Hepatocyte (in vitro differentiated cells): ENCODE measurements at places on chromosomes 1 and 21. TPM values are rescaled to one million over a fixed set of nuclear protein-coding genes. Genes with fewer than 3 reads are reported as not detected.

Gene FAM72B
- 1.7 and 3.1 TPM in 2 replicates for polyA plus RNA-seq

Gene S100A6
- 657 and 701 TPM in 2 replicates for polyA plus RNA-seq

Gene NOTCH2NLA
- polyA plus RNA-seq = 25.0 and 27.1 TPM in 2 replicates

Gene SPATA46
- polyA plus RNA-seq = not detected in 2 replicates

Gene OXCT2
- 0.25 and 0.39 TPM in 2 replicates for polyA plus RNA-seq

Gene NECTIN4
- 8.5 and 12.7 TPM in 2 replicates for polyA plus RNA-seq

Gene FAM229A
- 3.4 and 5.2 TPM in 2 replicates for polyA plus RNA-seq

Gene C4BPA
- 10.2 and 12.4 TPM in 2 replicates for polyA plus RNA-seq

Gene CA6
- polyA plus RNA-seq = not detected in 2 replicates

Gene PAQR6
- 12.0 and 14.8 TPM in 2 replicates for polyA plus RNA-seq

Gene SLC26A9
- polyA plus RNA-seq = 0.63 and 2.4 TPM in 2 replicates

Gene RNU1-4
- not detected in 2 replicates for polyA plus RNA-seq

Gene COL11A1
- polyA plus RNA-seq = 148 and 163 TPM in 2 replicates

Gene ELOVL1
- 175 and 185 TPM in 2 replicates for polyA plus RNA-seq

Gene PER3
- 2.0 and 2.7 TPM in 2 replicates for polyA plus RNA-seq

Gene ARHGEF10L
- polyA plus RNA-seq = 40.4 and 48.2 TPM in 2 replicates

Gene GREM2
- polyA plus RNA-seq = 4.0 and 5.6 TPM in 2 replicates

Gene GSTM5
- polyA plus RNA-seq = 1.2 and 1.6 TPM in 2 replicates
